T47D (cell line): ENCODE measurements at places on chromosomes 5 and 9.

DNA sequence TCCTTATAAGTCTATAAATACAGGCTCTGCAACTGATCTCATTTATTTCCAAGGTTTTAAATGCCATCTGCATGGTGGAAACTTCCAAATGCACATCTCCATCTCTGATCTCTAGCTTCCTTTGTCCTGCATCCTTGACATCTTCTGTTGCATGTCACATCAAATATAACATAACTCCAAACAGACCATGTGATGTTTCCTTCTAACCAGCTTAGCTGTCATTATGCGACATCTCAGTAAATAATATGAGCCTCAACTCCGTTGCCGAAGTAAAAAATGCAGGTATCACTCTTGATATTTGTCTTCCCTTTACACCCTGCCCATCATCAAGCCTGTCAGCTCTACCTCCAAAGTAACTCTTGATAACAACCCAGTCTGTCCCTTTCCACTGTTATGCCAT lies 506.4 kb upstream of the C9orf72 start:
- DNase-seq, result no peak

DNA sequence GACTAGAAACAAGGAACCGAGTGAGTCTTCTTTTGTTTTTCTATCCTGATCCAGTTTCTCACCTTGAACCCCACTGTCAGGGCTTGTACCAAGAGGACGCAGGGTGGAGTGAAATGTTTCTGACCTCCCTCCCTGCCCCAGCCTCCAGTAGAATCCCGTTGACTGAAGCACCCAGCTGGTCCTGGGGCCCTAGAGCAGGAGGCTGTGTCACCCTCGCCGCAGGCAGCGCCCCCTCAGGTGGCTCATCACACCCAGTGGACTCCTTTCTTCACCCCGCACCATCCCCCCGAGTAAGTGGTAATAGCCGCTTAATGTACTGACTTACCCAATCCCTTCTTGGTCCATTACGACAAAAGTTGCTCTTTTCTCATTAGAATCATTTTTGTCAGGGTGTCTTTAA lies 53.8 kb downstream of the MVB12B start:
- DNase-seq, result no peak

- DNase-seq, result no peak
Measured at GRCh38 chr5:73154208-73155006, 18.6 kb upstream of the TMEM174 start.

- DNase-seq, result peak; percentile 58
Measured at GRCh38 chr5:73424556-73424977, 24.0 kb downstream of the FOXD1 start.

GRCh38 chr5:104363567-104363966 lies 801.0 kb upstream of the NUDT12 start:
- no peak for DNase-seq

DNA sequence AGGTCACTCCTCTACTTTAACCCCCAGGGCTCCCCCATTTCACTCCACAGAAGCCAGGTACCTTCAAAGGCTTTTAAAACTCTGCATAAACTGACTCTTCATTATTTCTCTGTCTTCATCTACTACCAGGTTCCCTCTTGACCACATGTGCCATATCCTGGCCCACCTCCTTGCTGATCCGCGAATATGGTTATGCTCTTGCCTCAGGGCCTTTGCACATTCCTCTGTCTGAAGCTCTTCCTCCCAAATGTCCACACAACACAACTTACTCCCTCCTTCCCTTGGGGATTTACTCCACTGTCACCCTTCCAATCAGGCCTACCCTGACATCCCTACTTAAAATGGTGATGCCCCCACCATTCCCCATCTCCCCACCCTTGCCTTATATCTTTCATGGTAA lies 134.6 kb upstream of the ANKRD55 start:
- DNase-seq, result no peak

DNA sequence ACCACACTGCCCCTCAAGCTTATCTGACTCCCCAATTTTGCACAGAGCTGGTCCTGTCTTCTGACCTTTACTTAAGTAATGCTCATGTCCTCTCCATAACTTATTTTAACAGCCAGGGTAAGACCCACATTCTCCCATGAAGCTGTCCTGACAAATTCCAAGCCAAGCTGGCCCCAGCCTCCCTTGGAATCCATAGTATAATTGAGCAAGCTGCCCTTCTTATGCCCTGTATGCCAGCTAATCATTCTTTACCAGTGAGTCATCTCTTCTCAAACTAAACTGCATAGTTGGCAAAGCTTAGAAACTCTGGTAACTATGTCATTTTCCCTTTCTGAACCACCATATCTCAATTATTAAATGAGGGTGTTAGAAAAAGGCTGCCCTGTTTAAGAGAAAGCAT lies 92.4 kb downstream of the NFIB start:
- peak; percentile 23 for DNase-seq

DNA sequence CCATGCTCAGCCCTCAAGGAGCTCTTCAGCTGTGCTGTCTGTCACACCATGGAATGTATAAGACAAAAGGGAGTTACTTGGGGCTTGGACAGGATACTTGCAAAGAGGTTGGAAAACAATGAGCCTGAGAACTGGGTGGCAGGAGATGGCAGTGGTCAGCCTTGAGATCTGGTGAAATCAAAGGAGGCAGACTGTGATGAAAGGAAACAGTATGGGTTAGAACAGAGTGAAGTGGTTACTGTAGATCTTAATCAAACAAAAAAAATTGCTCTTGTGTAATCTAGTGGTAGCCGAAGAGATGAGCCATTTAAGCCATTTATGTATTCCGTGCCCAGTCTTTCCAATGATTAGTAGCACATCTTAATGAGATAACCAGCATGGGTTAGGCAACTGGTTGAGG lies 142.2 kb downstream of the SV2C start:
- no peak for DNase-seq

GRCh38 chr9:8733131-8733954 lies 933.8 kb upstream of the DMAC1 start:
- DNase-seq, result peak; percentile 4

- no peak for DNase-seq
Measured at GRCh38 chr5:2899311-2899710, 147.8 kb upstream of the IRX2 start.

DNA sequence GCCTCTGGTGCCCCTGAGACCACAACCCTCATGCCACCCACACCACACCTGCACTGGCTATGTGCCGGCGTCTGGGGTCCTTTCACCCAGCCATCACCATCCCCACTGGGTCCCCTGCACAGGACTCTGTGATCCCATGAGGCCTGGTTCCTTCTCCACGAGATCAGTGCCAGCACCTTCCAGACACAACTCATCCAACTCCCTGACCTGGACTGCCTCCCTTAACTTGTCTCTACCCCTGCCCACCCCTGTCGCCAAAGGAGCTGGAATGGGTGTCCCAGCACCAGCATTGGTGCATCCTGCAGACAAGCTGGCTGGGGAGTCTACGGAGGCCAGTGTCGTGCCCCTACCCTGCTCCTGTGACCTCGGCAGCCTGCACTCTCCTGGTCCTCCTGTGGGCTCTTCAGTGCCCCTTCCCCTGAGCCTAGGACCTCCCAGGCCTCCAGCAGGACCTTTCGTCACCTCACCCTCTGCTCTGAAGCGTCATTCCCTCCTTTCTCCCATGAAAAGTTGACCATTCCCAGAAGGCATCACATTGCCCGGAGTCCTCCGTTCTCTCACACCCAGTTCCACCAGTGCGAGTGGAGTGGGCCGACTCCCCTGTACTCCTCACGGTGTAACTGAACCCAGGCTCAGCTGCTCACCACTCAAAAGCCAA lies 87.7 kb downstream of the NSUN2 start:
- DNase-seq, result no peak

DNA sequence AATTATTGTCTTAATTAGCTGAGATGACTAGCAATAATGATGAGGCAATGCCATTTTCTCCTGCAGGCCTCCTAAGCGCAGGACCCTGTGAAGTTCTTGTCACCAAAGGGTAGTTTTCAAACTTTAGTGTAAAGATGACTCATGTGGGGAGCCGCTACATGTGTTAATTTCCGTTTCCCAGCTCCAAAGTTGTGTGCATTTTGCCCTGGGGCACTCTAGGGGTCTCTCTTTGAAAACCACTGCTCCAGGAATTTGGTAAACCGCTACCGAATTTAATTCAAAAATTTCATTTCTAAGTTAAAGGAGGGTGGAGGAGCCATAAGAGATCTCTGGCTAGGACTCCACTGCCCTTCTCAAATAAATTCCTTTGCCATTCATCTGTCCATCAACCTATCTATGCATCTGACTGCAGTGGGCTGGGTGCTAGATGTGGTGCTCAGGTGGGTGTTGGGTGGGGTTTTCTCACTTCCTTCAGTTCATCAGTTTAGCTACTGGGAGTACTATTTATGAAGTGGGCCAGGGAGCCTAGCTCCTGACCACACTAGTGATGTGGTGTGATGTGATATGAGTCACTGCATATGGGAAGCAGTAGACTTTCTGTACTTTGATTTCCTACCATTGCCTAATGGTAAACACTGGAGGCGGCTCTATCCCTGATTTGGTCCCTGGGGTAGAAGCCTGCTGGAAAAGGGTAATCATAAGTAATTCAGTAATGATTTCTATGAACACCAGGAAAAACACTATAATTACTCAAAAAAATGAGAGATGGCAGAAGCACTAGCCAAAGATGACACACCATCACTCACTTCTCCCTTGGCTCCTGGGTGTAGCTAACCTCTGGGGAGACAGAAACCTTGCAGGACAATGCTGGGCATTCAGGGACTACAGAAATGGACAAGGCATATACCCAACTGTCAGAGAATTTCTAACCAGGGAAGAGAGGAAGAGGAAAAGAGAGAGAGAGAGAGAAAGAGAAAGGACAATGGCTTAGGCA lies 4.0 kb upstream of the ZSWIM6 start:
- DNase-seq, result no peak

GRCh38 chr5:90889325-90889600 lies 330.7 kb downstream of the ADGRV1 start:
- DNase-seq, result no peak

DNA sequence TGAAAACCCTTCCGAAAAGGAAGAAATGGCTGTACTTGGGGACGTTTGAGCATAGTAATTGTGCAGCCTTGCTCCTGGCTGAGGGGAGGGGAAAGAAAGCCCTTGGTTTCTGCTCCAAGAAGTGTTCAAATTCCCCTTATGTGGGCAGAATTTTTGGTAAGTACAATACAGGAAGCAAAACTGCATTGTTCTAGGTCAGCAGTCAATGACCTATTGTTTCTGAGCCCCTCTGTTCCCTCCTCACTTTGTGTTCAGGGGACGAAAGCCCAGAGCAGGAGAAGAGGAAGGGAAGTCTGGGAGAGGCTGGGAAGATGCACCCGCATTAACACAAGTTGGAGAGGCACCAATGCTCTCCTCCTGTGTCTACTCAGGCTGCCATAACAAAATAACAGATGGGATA lies 11.9 kb downstream of the BASP1 start:
- no peak for DNase-seq

DNA sequence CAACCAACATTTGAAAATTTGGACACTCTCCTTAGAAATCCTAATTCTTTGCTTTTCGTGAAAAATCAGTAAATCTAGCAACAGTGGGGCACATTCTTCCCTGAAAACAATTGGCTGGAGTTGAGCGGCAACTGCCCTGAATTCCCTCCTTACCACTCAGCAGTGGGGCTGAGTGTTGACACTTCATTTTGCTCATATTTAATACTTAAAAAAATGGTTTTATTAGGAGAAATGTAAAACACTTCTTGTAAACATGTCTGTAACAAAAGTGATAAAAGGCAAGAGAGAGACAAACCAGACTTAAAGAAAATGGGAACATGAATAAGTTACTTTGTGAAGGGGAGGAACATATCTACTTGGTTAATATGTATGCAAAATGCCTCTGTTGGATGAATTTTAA lies 193.5 kb downstream of the CNTLN start:
- no peak for DNase-seq

DNA sequence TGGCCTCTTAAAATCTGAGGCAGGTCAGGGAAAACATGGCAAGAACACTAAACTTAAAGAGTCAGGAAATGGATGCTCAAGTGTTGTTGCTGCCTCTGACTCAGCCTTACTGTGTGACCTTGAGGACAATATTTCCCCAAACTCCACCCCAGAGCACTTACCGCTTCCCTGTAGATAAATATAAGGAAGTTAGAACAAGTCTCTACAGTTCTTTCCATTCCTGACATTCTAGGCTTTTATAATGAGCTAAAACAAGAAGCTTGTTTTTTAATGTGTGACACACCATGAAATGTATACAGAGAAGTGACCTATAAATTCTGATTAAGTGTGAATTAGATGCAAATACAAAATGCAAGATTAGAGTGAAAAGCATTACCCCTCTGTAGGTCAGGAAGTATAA lies 129.3 kb downstream of the GRIA1 start:
- no peak for DNase-seq

DNA sequence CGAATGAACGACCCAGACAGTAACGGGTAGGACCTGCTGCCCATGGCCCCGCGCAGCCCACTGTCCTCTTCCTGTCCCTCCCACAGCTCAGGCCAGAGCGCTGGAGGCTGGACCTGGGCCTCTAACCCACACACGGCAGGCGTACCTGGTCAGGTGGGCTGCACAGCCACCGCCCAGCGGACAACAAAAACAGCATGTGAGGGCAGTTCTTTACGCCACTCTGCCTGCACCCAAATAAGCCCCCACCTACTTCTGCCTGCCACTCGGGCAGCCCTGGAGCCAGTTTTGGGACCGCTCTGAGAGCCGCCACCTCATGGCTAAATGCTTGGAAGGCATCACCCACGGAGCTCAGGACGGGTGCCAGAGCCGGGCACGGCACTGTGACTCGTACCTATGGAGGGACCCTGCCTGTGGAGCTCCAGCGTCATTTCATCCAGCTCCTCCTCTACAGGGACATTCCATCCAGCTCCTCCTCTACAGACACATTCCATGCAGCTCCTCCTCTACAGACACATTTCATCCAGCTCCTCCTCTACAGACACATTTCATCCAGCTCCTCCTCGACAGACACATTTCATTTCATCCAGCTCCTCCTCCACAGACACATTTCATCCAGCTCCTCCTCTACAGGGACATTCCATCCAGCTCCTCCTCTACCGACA lies 18.9 kb downstream of the CLPTM1L start:
- DNase-seq, result peak; percentile 100

DNA sequence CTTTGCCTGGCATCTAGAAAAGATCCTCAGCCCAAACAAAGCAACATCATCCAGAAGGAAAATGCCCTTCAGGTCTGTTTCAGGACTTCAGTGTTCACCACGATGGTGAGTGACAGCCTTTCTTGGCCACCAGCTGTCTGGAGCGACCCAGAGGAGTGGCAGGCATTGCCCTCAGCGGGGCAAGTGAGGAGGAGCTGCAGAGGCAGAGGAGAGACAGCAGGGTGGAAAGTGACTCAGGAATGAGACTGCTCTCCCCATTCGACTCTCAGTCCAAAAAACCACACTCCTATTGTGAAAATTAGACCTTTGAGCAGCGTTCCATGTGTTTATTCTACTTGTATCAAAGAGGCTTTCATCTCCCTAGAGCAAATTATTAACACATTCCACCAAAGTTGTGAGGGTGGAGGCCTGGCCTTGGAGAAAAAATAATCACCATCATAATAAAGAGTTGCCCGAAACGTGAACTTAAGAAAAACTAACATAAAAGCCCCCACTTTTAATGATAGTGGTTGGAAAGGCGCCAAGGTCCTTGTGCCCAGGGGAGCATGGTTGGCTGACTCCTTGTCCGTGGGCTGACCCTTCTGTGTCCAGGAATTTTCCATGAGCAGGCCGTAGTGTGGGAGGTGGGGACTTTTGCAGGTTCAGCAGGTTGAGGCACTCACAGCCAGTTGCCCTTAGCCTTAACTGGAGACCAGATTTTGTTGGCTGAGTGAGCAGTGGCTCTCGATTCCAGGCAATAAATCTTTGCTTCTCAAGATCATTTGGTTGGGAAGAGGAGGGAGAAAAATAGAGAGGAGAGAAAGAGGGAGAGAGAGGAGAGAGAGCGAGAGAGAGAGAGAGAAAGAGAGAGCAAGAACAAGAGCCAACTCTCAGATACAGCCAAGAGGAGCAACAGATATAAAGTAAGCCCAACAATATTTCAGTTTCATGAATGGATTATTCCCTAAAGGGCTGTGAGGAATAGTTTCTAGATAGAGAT lies 125.9 kb upstream of the ANKRD55 start:
- DNase-seq, result peak; percentile 33
